Right kidney (tissue), 9 donors: ENCODE measurements at places on chromosomes 4 and X.

DNA sequence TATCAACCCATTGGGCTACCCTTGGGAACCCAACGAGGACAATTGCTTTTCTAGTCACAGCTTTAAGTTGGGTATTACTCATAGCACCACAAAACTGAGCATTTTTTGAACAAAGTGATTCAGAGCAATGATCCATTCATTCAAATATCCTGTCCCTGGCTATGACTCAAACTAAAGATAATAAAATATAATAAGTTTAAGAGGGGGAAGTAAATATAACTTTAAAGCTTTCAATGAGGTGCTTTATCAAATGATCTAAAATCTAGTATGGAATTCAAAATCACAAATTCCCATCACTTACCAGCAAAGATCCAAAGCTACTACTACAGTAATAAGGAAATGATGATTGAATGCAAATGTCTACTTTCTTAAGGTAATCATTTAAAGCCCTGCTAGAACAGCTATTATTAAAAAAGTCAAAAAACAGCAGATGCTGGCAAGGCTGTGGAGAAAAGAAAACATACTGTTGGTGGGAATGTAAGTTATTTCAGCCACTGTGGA lies 39.8 kb upstream of the S100G start:
- DNase-seq = no peak

- DNase-seq = peak; percentile 62
Observed at GRCh38 chrX:53071604-53072417, 10.4 kb upstream of the TSPYL2 start.

DNA sequence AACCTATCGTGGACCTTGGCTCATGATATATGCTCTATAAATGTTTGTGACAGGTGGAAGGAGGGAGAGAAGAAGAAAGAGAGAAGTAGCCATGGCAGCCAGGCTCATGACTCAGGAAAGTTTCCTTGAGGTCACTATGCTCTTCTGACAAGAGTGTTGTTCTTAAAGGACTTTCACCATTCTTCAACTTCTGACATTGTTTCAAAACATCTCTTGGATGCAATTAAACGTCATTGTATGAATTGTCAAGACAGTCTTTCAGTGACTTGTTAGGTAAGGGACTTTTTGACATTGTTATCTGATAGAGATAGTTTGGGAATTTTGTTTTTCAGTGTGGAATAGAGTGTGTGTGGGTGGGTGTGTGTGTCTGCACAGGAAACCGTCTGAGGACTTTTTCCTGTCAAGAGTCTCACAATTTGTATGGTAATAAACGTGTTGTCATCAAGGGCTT lies 617.0 kb downstream of the MID1IP1 start:
- DNase-seq = no peak

- DNase-seq = no peak
Observed at GRCh38 chr4:88756149-88756548, 58.5 kb upstream of the NAP1L5 start.

- DNase-seq = no peak
Observed at GRCh38 chrX:71091263-71091662, 4.4 kb upstream of the FOXO4 start.

DNA sequence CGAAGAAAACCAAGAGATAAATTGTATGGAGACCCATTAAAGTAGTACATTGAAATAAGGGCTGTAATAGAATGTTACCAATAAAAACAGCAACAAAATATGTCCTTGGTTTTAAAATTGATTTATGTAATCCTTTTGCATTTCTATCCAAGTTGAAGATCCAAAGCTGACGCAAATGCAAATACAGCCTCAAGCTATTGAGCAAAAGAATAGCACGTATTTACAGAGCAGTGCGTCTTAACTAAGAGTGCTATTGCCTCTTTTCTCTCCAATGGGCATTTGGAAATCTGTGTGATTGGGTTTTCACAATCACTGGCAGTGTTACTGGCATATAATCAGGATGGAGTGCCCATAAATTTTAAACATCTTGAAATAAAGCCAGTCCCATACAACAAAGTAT lies 417.4 kb downstream of the TLL1 start:
- no peak for DNase-seq
